ENCODE measurements at places on chromosomes 1 and 21.

- DNase-seq, result no peak
Measured at GRCh38 chr1:29462096-29462495, 225.8 kb downstream of the PTPRU start.

DNA sequence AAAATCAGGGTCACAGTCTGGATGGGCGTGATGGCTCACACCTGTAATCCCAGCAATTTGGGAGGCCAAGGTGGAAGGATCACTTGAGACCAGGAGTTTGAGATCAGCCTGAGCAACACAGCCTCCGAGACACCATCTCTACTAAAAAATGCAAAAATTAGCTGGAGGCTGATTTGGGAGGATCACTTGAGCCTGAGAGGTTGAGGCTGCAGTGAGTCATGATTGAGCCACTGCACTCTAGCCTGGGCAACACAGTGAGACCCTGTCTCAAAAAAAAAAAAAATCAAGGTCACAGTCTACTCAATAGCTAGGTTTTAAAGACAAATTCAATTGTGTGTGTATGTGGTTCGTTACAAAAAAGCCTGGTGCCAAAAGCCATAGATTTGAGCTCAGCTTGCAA lies 34.4 kb downstream of the TRIM67 start:
- no peak for DNase-seq

DNA sequence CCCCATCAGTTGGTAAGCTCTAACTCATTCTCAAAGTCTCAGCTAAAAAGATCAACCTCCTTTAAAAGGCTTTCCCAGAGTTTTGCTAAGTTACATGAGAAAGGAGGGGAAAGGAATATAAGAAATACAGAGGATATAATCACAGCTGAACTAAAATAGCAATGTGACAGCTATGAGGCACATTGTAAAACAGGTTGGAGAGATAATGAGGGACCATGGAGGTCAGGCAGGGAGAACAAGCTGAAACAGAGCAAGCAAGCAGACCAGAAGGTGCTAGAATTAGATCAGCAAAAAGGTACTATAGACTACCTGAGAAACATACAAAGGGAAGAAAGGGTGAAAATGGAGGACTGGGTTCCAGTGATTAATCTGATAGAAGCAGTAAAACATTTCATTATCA lies 28.5 kb downstream of the GPATCH2 start:
- DNase-seq, result no peak

- no peak for DNase-seq
Measured at GRCh38 chr1:155005076-155006011, 2.7 kb downstream of the ZBTB7B start.

GRCh38 chr1:229149435-229149834 lies 121.5 kb upstream of the RAB4A start:
- DNase-seq, result no peak

DNA sequence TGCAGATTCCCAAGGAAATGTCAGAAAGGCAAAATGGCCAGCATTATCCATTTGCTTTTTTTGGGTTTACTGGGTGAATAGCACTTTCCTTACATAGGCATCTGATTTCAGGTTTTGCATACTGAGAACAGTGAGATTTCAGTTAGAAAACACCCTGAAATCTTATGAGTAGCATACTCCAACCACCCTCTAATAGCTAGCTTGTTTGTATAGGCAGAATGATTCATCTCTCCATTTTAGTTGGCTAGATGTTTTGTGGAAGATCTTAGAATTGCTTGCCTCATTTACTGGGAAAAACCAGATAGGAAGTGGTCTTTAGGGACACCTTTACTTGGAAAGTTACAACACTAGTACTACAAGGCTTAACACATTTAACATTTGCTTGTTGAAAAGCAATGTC lies 10.4 kb downstream of the KYAT3 start:
- DNase-seq, result no peak

DNA sequence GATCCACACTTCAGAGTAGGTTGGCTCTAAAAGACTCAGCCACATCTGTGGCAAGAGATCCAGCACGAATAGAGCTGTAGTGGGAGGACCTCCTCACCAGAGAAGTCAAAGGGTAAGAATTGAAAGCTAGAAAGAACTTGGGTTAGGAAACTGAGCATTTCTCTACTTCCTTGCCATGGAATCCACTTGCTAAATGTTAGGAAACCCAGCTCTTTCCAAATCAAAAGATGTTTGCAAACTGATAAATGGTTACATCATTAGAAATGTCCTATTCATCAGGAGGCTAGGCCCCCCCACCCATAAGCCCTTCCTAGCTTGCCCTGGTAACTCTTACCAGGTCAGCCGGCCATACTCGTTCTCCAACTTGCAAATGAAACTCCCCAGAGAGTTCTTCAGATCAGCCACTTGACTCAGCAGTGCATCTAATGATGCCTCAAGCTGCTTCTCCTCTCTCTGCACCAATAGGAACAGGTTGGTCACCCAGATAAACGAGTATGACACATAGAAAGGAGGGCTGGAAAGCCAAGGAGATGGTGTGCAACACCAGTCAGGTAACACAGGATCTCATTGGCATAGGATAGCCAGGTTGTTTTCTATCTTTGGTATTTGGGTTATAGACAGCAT lies 1.5 kb downstream of the MED8 start:
- DNase-seq, result no peak

DNA sequence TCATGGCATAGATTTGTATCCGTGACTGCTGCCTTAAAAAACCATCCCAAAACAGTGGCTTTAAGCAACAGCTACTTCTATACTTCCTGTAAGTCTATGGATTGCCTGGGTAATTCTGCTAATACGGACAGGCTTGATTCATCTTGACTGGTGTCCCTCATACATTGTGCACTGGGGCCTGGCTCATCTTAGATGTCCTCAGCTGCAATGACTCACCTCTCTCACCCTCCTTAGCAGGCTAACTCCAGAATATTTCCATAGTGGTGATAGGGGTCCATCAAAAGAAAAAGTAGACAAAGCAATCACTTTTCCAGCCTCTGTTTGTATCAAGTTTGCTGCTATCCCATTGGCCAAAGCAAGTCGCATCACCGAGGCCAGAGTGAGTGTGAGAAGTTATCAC lies 409.1 kb upstream of the KAZN start:
- no peak for DNase-seq

DNA sequence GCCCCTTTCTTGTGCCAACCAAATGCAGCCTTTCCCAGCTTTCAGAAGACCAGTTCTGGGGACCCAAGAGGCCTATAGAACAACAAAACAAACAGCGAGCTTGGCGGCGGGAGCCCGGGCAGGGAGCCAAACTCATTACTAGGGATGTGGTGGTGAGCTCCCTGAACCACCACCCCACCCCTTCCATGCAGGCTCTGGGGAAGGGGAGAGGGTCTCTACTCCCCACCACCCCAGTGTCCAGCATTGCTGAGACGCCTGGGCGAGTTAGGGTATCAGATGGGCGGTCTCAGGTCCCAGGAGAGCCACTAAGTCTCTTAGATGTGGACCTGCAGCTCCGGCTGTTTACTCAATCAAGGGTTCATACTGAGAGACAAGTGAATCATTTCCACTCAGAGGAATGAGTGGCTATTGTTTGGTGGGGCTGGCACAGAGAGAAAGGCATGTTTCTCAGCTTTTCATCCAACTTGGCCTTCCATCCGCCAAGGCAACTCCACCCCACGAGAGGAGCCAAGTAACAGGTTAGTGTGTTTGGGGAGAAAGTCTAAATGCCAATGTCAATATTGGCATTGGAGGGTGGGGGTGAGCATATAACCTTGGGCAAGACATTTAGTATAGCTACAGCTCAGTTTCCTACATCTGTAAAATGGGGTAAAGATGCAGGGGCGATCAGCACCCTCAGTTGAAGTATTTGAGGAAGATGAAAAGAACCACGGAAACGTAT lies 40.9 kb downstream of the PLXNA2 start:
- DNase-seq, result peak; percentile 97

- DNase-seq, result peak; percentile 84
Measured at GRCh38 chr1:165152727-165153126, 203.8 kb downstream of the LMX1A start.

DNA sequence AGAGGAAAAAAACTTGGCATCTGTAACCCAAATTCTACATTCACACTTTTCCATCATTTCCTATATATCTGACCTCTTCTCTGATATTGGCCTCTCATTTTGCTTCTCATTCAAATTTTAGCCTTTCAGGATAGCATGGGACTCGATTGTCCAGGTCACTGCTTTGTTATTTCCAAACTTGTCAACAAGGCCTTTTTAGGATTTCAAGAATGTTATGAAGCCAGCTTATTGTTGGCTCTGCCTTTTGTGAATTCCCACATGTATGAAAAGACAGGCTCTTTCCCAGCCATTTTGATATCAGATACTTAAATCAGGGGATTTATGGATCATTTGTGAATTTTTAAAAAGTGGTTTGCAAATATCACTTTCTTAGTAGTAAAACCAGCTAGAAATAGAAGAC lies 663.5 kb downstream of the NCAM2 start:
- no peak for DNase-seq

All from NCI-H69 (cell line).